Foreskin keratinocyte (primary cell): ENCODE measurements at places on chromosomes 3 and 15. TPM values are rescaled to one million over a fixed set of nuclear protein-coding genes. Genes with fewer than 3 reads are reported as not detected.

DNA sequence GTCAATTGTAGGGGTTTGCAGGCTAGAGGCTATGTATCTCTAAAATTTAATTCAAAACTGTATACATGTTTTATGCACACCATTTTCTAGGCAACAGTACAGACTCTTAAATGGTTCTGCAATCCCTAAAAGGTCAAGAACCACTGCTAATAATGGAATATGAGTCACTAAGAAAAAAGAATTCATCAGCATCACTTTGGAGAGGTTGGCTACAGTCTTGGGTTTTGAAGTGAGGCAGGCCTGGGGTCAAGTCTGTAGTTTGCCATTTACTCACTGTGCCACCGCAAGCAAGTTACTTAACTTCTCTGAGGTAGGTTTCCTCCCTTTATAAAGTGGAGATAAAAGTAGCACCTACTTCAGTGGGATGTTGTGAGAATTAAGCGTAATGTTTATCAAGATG lies 33.7 kb downstream of the THRB start:
- no peak for DNase-seq

DNA sequence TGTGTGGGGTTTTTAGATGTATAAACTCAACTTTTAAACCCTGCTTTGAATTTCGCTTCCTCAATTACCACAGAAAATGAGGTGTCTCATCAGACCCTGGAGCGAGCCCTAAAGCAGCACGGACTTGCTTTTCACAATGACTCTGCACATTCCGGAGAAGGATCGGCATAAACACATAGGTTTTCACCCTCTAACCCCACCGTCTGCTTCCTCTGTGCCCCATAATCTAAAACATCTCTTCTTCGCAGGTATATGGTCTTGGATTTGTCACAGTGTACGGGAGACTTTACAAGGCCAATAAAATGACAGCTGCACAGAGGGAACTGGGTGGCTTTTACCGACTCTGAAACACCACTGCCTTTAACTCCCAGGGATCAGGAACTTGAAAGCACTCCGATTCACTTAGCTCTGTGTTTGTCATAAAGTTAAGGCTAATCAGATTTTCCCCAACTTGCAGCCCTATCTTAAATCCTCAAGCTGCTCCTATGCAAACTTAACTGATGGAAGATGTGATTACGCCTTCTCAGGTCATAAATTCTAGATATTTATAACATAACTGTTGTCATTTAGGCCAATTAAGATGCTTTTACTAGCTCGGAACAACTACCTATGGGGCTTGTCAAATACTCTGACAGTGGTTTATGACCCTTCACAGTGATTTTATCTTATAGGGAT lies 133.4 kb upstream of the WNT5A start:
- peak; percentile 76 for DNase-seq

GRCh38 chr3:172716476-172716875 lies 5.6 kb upstream of the NCEH1 start:
- DNase-seq = no peak

DNA sequence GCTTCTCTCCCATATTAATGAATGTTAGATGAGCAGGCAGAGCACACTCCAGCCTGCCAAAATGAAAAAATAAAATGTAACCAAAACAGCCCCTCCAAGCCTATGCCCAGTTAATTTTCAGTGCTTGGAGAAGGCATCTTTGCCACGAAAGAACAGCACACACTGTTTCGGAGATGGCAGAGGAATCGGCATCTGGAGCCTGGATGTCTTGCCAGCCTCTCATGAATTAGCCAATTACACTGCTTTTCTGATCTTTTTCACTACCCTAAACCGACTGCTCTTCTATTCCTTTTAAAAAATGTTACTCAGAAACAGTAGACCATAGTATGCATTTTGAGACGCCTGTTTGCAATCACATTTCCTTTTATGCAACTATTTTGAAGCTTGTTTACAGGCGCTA lies 249.6 kb downstream of the TLE3 start:
- DNase-seq = no peak

Gene CACNA2D2
- 0.04 TPM in 1 of 2 replicates, not detected in the other for total RNA-seq
